Skeletal muscle cell (primary cell): ENCODE measurements at places on chromosomes 7 and 10.

- DNase-seq, result no peak
These were observed 9.8 kb downstream of the LFNG start for GRCh38 chr7:2529161-2530070.

DNA sequence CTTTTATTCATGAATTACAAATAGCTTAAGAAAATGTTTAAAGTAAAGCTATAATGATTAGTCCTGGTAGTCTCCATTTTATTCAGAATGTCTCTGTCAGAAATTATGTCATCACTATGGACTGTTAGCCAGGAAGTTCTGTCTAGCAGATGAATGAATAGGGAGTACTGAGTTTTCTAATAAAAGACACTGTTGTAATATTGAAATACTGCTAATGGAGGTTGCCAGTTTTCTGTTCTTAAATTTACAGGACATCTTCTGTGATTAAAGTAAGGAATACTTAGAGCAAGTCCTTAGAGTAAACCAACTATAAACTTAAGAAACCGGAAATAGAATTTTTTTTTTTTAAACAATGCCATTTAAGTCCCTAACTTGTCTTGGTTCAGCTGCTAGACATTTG, 309.8 kb downstream of the ADK start:
- DNase-seq, result no peak

DNA sequence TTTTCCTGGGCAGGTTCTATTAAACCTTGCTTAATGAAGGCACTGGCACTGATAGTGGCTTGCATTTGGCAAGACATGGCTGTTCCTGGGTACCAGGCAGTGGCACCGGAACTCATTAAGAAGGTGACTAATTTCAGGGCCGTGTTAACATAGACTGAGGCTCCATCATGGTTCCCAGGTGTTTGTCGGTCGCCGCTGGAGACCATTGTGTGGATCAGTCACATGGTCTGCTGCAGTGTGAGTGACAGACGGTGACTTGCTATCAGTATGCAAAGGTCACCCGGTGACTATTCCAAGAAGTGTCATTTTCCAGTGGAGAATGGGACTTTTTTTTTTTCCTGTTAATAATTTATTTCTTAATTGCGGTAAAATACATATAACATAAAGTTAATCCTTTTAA, 106.3 kb downstream of the INSYN2A start:
- DNase-seq, result no peak

- no peak for DNase-seq
These were observed 789 bp downstream of the TCF7L2 start for GRCh38 chr10:112950714-112951358.

GRCh38 chr10:86182150-86182549, 184.4 kb downstream of the GRID1 start:
- DNase-seq, result no peak

DNA sequence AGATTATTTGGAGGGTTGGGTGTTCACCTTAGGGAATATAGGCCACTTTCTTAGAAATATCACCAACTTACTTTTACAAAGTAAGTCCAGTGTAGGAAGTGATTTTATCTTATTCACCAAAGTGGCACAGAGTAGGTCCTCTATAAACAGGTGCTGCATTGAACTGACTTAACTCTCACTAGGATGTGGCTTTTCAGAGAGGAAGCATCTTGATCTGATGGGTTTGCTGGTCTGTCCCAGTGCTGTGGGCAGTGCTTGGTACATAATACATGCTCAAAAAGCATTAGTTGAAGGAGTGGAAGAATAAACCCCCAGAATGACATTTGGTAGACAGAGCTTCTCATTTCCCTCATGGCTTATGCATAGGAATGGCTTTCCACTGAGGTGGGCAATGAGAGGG, 334.7 kb downstream of the LRMDA start:
- no peak for DNase-seq

- DNase-seq, result peak; percentile 86
These were observed 50.5 kb downstream of the PRF1 start for GRCh38 chr10:70551971-70552422.

DNA sequence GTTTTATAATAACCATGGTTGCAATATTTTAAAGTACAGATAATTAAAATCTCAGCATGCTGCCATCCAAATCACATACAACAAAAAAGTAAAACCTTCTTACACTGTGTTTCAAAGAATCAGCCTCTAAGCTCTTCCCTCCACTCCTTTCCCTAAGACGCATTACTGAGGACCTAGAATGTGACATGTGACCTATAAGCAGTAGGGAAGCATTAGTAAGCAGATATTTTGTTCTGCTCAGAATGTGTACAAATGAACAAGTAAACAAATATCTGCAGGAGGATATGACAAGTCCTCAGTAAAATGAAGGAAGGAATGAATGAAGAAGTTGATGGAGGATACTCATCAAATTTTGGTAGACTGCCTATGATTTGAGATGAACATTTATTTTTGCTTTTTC, 49.1 kb downstream of the RAB11FIP2 start:
- no peak for DNase-seq

GRCh38 chr10:123146013-123146893, 1.7 kb upstream of the HMX2 start:
- no peak for DNase-seq
